CD4-positive, alpha-beta T cell treated with Interleukin-15 for 4 hours (primary cell): ENCODE measurements at places on chromosomes 12 and 14.
A peak's percentile ranks its signal among the peaks of the same experiment; 100 is the strongest.

- peak; percentile 98 for DNase-seq
Observed at GRCh38 chr12:6873094-6874014, at the start of gene SPSB2. SPSB2 (minus strand) TSS chr12:6873303; CDS start chr12:6872901, 402 bp downstream.

DNA sequence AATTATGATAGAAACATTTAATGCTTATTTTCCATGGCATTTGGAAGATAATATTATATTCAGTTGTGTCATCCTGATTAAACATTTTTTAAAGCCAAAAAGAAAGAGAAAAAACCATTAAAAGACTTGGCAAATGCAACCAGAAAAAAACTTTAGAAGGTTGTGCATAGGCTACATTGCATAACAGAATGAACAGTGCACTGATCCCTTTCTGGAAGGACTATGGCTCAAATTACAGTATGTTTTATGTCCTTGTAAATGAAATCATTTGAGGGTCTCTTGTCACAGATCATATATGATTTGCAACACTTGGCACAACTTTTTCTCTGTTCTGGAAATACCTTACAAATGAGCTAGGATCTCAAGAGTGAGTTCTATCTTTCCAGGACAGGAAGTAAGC is 275.2 kb upstream of the FLRT2 start:
- no peak for DNase-seq

DNA sequence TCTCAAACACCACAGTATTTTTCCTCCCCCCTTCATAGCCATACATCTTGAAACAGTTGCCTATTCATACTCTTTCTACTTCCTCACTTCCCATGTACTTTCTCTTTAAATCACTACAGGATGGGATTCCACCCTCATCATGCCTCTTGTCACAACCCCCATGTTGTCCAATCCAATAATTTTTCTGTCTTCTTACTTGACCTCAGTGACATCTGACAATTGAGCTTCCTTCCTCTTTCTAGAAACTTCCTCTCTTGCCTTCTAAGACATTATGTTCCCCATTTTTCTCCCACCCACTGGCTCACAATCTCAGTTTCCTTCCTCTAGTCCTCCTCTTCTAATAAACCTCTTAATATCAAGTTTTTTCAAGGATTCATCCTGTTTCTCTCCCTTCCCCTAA is 5.3 kb downstream of the C2CD5 start:
- DNase-seq, result no peak

GRCh38 chr14:32578181-32578580 is 249.1 kb downstream of the AKAP6 start:
- DNase-seq, result no peak

DNA sequence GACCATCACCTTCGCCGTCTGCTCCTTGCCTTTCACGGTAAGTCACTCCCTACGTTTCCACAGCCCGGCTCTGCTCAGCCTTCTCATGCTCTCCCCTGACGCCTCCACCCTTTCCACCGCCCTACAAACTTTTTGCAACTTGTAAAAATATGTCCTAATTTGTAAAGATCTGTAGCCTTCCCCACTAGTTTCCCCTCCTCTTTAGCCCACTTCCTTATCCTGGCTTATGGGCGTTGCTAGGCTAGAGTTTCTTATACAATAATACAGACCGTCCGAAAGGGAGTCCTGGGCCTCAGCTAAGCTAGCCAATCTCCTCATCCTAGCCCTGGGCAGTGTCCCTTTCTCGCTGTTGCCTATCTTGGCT is 1.2 kb downstream of the PTGER2 start:
- DNase-seq, result peak; percentile 54

GRCh38 chr12:80162177-80162576 is 62.8 kb downstream of the OTOGL start:
- no peak for DNase-seq

DNA sequence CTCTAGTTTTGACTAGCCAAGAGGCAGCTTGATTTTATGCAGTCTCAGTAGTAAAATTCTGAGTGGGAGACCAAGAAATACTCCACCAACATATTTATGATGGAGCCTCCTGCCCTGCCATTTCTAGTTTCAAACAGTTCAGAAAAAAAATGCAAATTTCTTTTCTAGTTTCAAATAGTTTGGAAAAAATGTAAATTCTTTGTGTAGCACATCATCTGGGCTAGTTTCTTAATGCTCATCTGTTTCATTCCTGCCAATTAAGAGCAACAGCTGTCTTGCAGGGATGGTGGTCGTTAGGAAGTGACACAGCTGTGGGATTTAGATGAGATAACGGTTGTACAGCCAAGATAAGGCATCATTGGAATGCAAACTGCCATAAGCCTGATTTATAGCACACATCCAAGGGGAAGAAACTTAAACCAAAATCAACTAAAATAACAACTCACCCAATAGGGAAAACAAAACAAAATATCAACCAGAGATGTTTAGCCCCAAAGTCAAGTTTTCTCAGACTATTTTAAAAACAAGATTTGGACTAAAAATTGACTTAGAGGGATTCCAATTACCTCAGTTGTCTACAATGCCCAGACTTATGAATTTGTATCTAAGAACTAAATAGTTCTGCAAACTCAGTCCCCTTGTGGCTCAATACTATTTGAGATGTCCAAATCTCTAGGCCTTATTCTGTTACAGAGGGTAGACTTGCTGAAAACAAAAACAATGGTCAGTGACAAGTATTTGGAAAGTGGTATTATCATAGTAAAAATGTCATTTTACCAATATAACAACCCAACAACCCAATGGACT is 291.3 kb upstream of the ATP2B1 start:
- DNase-seq, result no peak

- no peak for DNase-seq
Observed at GRCh38 chr14:23323838-23324454, 2.7 kb downstream of the PABPN1 start.

GRCh38 chr12:118068445-118068844 is 7.5 kb upstream of the WSB2 start:
- no peak for DNase-seq

DNA sequence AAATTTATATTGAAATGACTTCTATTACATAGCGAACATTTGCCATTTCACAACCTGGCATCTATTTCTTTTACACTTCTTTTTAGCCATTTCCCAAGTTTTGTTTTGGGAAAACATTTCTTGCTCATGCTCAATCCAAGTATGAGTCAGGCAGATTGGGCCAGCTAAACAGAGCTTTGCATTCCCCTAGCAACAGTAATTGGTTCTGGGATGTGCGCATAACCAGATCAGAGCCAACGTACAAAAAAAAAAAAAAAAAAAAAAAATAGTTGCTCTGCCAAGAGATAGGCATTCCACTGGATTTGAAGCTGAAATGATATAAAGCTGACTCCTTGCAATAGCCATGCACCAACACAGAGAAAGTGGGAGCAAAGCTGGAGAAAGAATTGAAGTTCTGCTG is 37.5 kb downstream of the PLCZ1 start:
- DNase-seq, result no peak
